KG1 (cell line): ENCODE measurements at places on chromosomes 3 and 15.

DNA sequence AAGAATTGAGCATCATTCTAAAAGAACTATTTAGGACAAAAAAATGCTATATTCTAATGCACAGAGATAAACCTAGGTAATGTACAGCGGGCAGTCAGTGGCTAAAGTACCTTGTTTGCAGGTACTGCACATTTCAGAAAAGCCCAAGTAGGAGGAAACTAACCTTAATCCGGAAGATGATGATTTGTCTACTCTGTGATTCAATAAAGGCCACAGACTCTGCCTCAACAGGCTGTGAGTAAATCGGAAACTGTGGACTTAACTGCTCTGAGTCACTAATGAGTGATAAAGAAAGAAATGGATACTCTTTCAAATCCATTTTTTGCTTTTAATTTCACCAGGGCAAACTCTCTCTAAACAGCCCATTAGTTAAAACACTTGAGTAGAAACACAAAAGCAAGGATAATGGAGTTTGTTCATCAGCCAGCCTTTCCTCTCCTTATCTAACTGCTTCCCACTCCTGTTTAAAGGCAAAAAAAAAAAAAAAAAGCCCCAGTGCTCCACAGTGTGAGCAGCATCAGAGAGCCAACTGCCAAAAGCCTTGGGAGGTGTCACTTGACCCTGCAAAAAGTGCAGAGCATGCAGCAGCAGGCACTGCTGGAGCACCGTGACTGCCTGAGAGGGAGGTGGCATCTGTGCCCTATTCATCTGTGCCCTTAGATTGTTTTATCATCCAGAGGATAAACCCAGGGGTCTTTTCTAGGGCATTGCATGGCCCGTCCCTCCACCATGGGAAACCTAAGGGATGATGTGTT lies 187.7 kb downstream of the SATB1 start:
- no peak for DNase-seq

GRCh38 chr3:39910826-39911464 lies 101.5 kb downstream of the MYRIP start:
- DNase-seq, result no peak

DNA sequence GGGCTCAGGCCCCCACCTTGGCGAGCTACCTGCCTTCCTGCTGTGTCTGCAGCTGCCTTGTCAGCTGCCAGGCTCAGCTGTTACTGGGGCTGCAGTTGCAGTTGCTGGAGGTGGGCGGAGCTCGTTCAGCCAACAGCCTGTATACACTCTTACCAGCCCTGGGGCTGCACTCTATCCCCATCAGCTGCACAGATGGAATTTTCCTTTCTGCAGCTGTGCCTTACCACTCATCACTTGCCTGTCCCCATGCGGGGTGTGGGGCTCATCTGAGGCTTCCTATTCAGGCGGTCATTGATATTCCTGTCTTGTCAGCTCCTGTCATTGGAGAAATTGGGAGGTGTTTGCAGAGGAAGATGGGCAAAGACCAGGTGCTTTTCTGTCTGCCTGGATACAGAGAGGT lies 9.1 kb upstream of the SYN2 start:
- no peak for DNase-seq

DNA sequence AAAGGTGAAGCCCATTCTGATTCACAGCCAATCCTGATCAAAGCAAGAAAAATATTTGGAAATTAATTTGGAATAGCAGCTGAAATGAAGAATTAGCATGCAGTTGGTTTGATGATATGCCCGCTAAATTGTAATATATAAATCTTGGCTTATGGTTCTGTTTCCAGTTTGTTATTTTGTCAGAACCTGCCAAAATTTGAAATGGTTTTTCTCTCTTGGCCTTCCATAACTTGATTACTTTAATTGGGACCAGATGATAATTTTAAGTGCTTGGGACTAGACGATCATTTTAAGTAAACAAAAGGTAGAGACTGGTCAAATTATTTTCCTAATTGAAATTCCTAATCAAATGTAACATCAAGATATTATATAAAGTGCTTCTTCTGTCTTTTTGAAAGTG lies 842.4 kb downstream of the TBL1XR1 start:
- no peak for DNase-seq

GRCh38 chr3:5011555-5012256 lies 32.5 kb downstream of the BHLHE40 start:
- peak; percentile 82 for DNase-seq

DNA sequence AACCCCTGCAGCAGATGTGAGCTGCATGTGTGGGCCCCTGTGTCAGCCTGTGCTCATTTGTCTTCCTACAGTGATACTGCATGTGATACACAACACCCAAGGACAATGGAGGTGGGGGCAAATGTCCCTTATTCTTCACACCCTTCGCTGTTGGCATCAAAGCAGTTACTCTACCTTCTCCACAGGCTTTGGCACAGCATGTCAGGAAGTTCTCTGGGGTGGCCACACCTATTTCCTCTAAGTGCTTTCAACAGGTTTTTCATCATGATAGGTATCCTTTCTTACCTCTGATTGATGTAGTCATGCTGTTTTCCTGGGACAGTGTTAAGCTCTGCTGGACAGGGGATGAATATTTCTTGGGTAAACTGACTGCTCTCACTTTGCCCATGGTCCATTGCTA lies 29.5 kb downstream of the ZNF662 start:
- DNase-seq, result no peak

DNA sequence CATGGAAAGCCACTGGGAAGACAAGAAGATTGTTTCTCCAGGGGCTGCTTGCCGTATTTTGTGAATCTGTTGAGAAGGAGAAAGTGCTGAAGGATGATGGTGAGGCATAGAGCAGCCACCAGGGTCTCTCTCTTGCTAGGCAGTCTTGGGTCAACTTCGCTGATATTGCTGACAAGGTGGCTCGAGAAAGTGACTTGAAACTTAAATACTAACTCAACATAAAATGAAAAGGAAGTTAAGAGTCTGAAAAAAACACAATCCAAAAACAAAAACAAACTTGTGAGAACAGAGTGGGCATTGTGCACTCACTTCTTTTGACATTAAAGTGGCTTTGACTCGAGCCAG lies 90.1 kb downstream of the CHST2 start:
- DNase-seq, result no peak

DNA sequence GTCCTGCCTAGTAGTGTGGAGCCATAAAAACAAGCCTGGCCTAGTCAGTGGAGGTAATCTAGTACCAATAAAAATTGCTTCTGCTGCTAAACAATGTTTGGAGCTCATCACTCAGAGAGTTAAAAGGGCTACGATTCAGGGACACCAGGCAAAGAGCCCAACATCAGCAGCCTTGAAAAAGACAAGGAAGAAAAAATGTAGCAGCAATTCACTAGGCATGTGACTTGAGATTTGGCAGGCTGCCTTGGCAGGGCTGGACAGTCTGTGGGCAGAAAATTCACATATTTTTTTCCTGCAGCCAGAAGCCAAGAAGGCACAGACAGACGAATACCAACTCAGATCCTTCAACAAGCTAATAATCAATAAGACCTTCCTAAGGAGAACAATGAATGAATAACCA lies 47.2 kb downstream of the IGSF11 start:
- DNase-seq, result no peak

DNA sequence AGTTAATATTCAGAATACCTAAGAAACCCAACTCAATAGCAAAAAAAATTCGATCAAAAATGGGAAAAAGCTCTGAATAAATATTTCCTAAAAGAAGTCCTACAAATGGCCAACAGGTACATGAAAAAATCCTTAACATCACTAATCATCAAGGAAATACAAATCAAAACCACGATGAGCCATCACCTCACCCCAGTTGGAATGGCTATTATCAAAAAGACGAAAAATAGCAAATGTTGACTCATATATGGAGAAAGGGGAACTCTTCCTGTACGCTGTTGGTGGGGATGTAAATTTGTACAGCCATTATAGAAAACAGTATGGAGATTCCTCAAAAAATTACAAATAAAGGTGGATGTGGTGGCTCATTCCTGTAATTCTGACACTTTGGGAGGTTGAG lies 29.6 kb upstream of the SGO1 start:
- DNase-seq, result no peak

- no peak for DNase-seq
Measured at GRCh38 chr3:13536832-13537231, 12.1 kb upstream of the FBLN2 start.

DNA sequence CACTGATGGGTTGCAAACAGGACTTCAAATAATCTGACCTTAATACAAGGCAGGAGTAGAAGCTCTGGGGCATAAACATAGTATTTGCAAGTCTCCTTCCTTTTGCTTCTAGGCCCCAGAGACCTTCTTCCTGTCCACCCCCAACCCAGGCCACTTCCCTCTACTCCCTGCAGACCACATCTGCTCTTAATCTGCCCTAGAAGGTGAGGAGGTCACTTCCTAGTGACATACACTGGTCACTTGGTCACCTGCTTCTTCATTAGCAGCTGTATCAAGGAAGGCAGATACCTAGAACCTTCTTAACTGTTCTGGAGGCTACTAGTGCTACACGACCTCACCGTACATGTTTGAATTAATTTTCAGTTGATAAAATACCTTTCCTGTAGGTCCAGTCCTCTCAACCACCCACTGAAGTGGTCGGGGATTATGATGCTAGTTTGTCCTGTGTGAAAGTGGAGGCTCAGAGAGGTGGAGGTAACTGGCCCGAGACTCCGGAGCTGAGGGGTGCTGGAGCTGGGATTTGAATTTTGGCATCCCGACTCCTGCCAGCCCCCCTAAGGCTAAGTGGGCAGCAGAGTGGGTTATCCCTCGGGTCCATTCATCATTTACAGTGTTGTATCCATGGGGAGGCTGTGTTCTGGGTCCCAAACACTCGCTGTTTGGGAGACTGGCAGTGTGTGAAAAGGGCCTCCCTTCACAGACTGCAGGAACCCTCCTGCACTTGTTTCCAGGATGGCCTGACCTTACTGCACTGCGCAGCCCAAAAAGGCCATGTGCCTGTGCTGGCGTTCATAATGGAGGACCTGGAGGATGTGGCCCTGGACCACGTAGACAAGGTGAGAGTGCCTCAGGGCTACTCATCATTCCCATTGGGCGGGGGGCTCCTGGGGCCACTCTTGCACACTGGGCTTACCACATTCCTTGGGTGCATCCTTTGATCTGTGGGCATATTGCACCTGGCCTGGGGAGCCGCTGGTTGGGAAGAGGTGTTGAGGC lies 13.9 kb downstream of the ANKDD1A start:
- no peak for DNase-seq

DNA sequence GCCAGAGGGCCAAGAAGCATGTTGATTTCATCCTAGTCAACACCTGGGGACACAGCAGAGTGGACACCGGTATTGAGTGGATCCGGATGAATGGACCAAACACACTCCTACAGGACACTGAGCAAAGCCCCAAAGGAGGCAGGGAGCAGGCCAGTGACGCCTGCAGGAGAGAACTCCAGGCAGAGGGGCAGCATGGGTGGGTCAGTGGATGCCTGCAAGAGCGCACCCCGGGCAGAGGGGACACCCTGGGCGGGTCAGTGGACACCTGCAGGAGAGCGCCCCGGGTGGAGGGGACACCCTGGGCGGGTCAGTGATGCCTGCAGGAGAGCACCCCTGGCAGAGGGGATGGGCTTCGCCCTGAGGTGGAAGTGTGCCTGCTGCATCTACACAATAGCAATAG lies 27.6 kb upstream of the HRH1 start:
- no peak for DNase-seq

DNA sequence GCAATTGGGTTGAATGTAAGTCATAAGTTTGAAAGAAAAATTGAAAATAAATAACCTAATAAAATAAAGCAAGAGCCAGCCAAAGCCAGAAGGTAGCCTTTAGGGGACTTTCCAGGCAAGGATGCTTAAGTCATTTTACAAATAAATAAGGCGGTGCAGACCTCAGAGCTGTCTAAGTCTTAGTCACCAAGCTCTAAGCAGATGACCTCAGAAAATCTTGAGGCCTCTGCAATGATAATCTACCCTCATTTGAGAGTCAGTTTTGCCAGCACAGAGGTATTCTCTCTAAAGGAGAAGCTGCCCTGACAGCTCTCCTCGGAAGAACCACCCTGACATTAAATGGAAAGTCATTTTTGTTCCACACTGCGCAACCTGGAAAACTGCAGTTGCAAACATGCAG lies 113.9 kb downstream of the OXNAD1 start:
- no peak for DNase-seq

DNA sequence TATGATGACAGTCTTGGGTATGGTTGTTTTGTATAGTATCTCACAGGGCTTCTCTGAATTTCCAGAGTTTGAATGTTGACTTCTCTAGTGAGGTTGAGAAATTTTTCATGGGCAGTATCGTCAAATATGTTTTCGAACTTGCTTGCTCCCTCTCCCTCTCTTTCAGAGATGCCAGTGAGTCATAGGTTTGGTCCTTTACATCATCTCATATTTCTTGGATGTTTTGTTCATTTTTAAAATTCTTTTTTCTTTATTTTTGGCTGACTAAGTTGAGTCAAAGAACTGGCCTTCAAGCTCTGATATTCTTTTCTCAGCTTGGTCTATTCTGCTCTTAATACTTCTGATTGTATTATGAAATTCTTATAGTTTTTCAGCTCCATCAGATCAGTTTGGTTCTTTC lies 282.3 kb upstream of the NECTIN3 start:
- no peak for DNase-seq

GRCh38 chr15:92528736-92529135 lies 126.8 kb downstream of the FAM174B start:
- no peak for DNase-seq

DNA sequence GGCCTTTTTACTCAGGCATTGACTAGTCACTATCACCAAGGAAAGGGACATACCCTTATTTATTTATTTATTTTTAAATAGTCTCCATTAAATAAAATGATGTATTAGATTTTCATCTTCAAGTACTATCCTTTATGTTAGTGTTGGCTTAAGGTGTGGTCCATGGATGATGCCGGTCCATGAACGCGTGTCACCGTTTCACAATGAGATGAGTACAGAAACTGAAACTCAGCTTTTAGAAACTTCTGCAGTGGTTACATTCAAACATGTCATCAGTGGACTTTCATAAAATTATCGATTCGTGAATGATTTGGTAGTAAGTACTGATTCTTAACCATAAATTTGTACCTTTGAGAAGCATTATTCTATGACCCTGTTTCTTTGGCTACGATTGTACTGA lies 166.6 kb downstream of the SATB1 start:
- DNase-seq, result no peak
